Left renal cortex interstitium (tissue), 4 donors: ENCODE measurements at places on chromosomes 16 and 17.

DNA sequence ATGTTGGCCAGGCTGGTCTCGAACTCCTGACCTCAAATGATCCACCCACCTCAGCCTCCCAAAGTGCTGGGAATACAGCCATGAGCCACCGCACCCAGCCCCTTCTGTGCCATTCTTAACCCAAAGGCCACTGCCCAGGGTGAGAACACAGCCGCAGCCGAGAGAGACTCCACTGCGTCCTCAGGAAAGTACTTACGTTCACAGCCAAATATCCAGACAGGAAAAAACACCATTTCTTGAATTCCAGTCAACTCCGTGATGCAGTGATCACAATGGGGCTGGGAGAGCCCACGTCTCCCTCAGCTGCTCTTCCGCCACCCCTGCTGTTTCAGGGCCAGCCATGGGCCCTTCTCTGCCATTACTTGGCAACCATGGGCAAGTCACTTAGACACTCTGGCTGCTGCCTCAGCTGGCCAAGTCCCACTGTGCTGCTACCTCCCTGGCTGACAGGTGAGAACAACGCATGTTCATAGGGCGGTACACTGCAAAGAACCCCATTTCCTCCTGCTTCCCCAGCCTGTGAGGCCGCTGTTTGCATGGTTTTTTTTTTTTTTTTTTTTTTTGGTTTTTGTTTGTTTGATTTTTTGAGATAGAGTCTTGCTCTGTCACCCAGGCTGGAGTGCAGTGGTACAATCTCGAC, 4.3 kb downstream of the CDIP1 start:
- no peak for DNase-seq

DNA sequence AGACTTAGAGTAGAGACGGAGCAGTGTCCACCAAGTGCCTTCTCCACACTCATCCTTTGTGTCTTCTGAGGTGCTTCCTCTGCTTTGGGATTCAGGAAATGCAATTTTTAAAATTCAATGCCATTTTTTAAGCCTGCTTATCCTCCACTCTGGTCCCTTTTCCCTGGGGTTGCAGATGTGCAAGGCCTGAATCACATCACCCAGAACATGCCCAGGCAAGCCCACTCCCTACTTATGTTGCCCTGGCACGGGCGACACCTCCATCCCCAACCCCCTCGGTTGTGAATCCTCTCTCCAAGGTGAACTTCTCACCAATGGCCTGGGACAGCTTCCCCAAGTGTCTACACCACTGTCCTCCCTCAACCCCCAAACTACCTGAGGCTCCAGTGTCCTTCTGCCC, 116.2 kb downstream of the C17orf67 start:
- DNase-seq = no peak

DNA sequence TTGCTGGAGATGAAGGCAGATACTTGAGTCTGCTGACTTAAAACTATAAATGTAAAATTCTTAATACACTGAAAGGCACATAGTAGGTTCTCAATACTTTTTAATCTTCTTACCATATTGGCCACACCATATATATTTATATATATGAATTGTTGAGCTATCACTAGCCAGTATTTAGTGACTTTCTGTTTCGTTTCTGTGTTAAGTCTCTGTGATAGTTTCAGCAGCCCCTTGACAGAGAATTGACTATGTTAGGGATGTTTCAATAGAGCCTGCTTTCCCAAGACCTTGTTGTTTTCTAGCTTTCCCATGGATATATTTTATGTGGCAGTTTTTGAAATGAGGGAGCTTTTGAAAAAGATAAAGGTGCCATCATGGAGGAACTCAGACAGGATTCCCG, 206.5 kb upstream of the GOT2 start:
- DNase-seq = no peak

- no peak for DNase-seq
These were observed 162.8 kb upstream of the ZFHX3 start for GRCh38 chr16:73210686-73211085.

GRCh38 chr17:19539040-19539399, 5.4 kb downstream of the SLC47A1 start:
- no peak for DNase-seq

- DNase-seq = no peak
These were observed 17.2 kb downstream of the MRC2 start for GRCh38 chr17:62644487-62645173.

DNA sequence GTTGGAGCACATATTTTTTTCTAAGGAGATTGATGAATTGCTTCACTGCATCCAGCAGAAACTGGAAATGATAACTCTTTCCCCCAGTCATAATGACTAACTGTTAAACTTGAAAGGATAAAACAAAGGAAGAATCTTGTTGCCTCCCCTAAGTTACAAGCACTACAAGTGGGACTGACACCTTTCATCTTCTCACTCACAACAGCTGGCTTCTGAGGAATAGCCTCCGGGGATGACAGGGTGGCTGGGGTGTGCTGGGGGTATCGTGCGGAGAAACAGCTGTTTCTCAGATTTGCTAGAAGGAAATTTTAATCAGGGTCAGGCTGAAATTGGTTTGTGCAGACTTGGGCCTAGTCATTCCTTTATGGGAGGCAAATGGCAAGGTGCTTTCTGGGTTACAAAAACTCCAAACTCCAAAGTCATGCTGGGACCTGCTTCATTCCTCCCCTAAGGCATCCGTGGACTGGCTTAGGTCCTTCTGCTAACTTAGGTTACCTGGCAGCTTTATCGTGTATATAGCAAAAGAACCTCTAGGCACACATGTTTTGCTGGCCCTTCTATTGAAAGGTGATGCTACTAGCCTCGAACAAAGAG, 557.2 kb downstream of the TOX3 start:
- no peak for DNase-seq

GRCh38 chr16:85276258-85276657, 164.0 kb upstream of the CIBAR2 start:
- DNase-seq = no peak

GRCh38 chr17:37830151-37830993, 85.5 kb upstream of the HNF1B start:
- no peak for DNase-seq

- DNase-seq = no peak
These were observed 95.6 kb downstream of the PGS1 start for GRCh38 chr17:78473951-78474613.

DNA sequence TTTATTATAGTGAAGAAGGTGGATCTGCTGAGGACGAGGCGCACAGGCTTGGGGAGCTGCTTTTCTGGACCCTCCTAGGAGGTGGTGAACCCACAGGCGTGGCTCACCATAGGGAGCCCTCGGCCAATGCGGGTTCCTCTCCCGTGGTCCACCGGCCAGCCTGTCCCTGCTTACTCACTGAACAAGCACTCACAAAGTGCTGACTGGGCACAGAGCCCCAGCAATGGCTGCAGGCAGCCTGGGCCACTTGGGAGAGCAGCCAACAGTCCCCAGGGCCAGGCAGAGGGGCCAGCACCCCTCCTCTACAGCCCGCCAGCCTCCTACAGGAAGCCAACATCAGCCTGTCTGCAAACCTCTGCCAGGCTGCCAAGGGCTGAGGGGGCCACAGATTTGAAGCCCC, 19.1 kb upstream of the NCBP3 start:
- no peak for DNase-seq
